Amniotic stem cell (primary cell): ENCODE measurements at places on chromosomes 12 and 14.

GRCh38 chr12:119180380-119181040 lies 1.8 kb downstream of the HSPB8 start:
- no peak for DNase-seq

DNA sequence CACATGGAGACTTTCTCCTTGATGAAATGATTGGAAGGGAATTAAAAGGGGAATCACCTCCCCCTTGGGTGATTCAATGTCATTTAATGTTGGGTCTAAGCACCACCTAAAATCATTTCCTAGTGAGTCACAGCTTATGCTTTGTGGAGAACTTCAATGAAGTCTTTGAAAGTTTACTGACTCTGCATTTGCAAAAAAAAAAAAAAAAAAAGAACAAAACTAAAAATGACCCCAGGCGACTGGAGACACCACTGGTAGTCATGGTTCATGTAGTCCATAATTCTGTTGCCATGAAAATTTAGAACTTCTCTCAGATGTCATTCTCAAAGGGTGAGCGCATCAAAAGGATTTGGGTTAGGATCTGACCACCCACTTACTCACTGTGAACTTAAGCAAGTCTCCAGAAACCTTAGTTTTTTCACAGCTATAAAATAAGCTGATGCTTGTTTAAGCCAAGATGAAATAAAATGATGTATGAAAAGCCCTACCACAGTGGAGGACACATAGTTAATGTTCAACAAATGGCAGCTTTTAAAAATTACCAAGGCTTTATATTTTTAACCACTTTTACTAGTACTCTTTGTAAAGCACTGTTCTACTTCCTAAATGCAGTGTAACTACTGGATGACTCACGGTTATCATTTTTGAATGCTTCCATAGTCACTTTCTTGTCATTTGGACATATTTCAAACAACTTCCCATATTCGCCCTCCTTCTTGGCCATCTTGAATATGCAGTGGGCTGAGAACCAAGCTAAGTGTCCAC lies 18.1 kb upstream of the KSR2 start:
- DNase-seq = no peak

DNA sequence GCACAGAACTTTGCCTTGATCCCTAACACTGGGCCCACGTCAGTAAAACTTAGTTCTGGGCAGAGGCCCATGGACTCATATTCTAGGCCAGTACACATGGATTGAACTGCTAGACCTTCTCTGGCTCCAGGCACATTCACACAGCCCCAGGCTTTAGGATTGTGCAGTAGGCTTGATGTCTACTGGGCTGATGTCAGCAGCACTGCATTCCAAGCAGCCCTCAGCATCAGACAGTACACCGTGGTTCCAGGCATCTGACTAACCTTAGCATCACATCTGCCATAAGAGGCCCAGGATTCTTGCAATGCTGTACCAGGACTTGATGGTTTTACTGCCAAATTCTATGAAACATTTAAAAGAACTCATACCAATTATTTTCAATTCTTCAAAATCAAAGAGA lies 301.9 kb downstream of the CCER1 start:
- DNase-seq = no peak

GRCh38 chr14:100045642-100046344 lies 19.4 kb upstream of the EVL start:
- peak; percentile 31 for DNase-seq

- DNase-seq = no peak
These were observed 39.0 kb downstream of the LRRK2 start for GRCh38 chr12:40263616-40264409.

DNA sequence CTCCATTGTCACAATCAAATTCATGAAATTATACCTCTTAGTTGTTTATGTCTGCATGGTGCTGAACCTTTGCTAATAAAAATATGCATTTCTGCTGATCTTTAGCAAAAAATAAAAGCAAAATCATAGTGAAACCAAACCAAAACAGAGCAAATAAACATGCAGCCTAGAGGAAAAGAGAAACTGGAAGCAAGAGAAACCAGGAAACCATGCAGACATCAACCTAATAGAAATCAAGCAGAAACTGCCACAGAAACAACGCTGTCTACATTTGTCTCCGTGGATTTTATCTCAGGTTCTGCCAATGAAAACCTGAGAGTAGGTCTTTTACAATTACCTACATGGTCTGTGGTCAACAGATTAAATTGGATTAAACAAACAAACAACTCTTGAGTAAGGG lies 173.7 kb downstream of the SYT10 start:
- DNase-seq = no peak

- DNase-seq = no peak
These were observed 483.7 kb downstream of the MDGA2 start for GRCh38 chr14:47191700-47192099.

GRCh38 chr12:109089683-109090082 lies 3.6 kb downstream of the ALKBH2 start:
- DNase-seq = no peak

DNA sequence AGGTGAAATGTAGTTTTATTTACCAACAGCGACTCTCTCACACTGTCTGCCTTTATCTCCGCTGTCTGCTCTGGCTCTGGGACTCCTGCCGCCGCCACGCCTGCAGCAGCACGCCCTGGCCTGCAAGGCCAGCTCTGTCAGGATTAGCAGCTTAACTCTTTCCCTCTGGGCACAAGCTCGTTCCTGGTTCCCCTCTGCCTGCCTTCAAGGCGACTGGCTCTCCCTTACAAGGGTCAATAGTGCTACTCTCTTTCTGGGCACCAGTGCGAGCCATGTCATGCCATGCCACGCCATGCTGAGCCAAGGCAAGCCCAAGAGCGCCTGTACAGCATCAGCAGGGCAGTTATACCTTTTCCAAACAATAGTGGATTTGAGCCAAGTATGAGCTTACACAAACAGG lies 3.6 kb upstream of the CLEC2B start:
- no peak for DNase-seq

DNA sequence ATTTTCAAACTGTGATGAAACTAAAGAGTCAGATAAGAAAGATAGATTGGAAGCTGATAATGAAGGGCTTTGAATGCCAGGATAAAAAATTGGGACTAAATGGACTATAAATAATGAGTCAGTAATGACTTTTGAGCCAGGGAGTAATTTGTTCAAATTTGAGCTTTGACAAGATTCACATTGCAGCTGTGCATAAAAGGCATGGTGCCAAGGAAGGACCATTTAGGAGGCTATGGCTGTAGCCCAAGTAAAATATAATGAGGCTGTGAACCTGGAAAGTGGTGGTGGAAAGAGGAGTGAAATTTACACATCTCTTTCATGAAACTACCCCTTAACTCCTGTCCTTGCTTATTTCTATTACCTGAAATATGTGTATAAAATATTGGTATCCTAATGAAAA lies 218.5 kb downstream of the SLC6A15 start:
- DNase-seq = no peak

DNA sequence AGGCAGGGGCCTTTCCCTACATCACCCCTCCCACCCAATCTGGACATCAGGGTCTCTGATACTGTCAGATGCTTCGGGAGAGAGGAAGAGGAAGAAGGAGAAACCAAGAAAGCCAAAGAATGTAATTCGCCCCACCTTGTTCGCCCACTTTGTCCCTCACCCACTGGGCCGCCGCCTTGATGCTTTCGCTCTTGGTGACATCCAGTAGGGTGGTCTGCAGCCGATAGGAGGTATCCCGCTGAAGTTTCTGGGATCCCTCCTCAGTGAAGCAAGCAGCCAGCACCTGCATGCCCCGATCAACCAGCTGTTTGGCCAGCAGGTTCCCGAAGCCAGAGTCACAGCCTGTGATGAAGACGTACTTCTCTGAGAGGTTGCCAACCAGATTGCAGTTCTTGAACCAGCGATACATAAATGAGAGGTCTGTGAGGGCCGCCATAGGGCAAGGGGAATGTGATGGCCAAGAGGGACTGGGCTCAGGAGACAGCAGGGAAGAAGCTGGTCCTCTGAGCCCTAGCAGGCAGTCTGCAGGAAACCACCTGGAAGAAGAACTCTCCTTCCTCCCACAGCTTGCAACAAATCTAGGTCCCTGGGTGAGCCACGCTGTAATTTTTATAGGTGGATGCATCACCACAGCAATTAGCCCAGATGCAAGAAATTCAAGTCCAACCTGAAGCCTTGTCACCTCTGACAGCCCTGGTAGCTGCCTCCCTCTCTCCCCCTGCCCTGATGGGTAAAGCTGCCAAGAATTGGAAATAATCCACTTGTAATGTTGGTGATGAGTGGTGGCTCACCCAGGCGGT lies at the start of gene SDR9C7:
SDR9C7 (minus strand) TSS at position 583 of the 800 bp plus-strand sequence; CDS start at position 436, 147 bp downstream.
- no peak for DNase-seq

GRCh38 chr14:49550286-49551184 lies 35.6 kb downstream of the RPS29 start:
- DNase-seq = no peak

GRCh38 chr14:34361504-34362011 lies 100.5 kb downstream of the SPTSSA start:
- DNase-seq = no peak

DNA sequence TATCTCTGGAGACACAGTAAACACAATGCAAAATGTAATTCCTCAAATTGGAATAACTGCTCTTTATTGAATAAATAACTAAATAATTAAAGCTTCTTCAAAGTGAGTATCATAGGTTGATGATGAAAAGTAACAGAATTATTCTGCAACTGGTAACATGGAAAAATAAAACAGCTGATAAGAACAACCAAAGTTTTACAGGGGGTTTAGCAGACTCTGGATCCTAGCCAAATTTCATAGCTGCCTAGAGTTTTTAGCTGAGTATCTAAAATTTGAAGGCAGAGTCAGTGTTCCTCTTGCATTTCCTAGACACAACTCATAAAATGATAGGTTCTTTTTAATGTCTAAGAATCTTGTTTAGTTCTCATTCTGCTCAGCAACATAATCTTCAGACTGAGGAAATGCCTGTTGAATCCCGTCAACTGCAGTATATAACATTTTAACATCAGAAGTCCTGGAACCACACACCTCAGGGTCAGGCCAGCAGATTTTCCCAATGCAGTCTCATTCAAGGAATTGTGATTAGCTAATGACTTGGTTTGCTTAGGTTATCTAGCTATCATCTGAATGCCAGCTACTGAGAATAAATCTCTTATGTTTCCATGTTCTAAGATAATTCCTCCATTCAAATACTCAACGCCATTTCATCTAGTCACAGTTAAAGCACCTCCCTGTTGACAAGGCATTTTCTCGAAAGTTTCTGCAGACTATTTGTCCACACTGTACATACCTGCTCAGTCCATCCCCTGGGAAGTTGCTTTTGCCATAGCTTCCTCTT lies 411.6 kb downstream of the BCAT1 start:
- DNase-seq = no peak

DNA sequence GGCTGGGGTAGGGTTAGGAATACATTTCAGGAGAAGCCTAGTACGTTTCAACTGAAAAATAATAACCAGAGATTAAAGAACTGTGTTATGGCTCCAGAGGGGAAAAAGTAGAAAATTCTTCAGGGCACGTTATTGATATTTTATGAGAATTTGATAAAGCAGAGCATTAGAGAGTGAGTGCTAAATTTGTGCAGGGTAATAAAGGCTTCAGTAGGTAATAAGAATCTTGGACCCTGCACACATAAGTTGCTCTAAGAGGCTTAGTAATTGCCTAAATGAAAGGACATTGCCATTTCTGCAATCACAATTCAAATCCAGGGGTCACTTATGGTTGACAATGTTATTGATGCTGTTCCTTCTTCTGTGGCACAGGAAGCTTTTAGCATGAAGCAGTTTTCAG lies 439.4 kb upstream of the DCN start:
- DNase-seq = no peak

DNA sequence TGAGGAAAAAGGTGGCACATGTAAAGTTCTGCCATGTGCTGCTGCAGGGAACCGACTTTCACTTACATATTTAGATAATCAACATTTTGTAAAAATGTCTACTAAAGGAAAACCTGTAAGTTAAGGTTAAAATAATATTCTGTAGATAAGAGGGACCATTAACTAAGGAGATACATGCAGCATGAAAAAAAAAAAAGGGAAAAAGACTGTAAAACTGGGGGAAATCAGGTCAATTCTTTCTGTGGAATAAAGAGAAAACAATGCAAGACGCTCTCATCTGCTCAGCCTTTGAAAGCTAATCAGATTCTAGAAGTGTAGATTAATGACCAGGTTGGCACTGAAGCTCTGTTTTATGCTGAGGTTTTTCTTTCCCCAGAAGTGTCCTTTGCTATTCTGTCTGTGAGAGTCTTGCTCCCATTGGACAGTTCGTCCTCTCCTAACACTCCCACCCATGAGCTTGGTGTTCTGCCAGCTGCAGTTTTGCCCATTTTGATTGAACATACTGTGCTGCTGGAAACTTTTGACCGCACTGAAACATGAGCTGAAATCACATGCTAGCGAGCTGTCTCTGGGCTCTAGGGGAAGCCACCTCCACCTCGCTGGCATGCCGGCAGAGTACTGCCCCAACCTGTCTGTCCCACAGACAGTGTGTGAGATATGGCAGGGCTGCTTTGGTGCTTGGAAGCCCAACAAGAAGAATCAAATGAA lies 39.7 kb downstream of the PPTC7 start:
- DNase-seq = no peak

- no peak for DNase-seq
These were observed 124.1 kb upstream of the RFLNA start for GRCh38 chr12:124170760-124171159.
